ENCODE measurements at places on chromosomes 11 and 22.

DNA sequence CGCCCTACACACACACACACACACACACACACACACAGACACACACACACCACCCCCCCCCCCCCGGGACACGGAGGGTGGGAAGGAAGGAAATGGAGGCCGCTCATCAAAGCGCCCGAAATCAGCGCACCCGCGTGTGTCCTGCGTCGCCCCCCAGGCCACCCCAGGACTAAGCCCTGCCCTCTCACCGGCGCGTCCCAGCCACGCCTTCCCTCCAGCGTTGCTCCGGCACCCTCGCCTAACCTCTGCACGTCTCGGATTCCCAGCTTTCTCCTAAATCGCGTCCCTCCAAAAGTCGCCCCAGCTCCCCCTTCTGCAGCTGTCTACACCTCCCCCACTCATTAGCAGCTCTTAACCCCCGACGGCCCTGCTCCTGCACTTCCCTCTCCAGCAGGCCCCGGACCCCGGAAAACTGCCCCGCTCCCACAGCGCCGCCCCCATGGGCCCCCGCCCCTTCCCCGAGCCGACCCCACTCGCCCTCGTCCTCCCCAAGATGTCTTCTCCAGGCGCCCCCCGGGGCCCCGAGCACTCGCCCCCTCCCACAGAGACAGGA is 557 bp downstream of the PACSIN2 start:
- no peak for DNase-seq

DNA sequence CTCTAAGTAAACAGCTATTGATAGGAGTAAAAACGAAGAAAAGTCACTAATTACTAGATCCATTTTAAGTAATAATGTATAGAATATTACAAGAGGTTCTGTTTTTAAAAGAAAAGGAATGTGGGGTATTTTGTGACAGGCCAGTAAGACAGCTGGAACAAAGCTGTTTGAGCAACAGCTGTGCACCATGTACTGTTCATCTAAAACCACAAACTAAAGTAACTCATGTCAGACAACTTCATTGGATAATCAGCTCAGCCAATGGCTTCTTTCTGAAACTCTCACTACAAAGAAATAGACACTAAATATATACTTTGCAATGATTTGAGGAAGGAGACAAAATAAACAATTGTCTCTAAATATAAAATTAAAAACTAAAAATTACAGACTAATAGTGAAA is 16.1 kb downstream of the RRAS2 start:
- peak; percentile 47 for DNase-seq

- no peak for DNase-seq
Measured at GRCh38 chr11:116540645-116541304, 232.0 kb downstream of the BUD13 start.

DNA sequence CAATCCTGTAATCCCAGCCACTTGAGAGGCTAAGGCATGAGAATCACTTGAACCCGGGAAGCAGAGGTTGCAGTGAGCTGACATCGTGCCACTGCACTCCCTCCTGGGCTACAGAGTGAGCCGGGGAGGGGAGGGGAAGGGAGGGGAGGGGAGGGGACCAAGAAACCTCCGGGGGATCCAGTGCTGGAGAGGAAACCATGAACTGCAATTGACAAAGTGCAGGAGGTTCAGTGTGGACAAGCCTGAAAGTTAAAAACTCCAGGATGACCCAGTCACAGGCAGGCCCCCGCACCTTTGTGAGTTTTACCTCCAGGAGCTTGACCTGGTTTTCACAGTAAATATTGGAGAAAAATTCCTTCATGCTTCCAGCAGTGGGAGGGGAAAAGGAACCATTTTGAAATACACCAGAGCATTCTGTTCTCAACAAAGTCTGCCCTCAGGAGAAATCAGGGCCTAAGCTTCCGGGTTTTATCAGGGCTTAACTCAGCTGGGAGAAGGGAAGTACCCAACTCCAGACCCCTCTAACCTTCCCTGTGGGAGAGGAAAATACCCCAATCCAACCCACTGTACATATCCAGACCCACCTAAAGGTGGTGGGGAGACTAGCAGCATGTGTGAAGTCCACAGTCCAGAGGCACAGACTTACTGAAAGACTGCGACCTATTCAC is 15.5 kb upstream of the ZFTA start:
- no peak for DNase-seq

GRCh38 chr11:119778391-119779194 is 49.6 kb upstream of the NECTIN1 start:
- DNase-seq = no peak

- peak; percentile 74 for DNase-seq
Measured at GRCh38 chr11:25159341-25159740, 662.5 kb downstream of the LUZP2 start.

GRCh38 chr11:134266841-134267251 is 9.3 kb upstream of the GLB1L3 start:
- peak; percentile 84 for DNase-seq

DNA sequence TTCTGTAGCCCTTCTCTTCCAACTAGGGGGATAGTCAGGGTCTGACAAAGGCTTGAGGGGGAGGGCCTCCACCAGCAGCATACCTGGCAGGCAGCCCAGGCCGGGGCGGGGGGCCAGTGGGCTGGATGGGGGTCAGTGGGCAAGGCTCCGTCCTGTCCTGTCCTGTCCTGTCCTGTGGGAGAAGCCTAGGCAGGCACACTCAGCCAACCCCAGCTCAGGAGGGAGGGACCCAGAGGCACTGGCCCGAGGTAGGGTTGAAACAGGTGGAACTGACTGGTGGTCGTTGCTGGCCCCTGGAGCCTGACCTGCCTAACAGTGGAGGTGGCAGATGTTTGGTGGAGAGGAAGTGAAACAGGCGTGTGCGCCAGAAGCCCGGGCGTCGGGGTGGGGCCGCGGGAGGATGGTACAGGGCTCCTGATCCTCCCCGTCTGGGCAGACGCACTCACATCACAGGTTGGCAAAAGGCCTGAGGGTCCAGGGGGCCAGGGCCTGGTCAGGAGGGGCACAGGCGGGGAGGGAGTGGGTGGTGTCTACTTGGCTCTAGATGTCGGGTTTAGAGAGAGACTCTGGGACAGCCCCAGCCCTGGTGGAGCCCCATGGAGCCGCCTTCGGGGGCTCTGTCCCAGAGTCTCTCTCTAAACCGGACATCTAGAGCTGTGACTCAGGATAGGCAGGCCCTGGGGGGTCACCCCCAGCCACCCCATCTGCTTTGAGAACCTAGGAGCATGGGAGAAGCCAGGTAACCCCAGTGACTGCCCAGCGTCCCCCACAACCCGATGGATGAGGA is 32.5 kb upstream of the GRAMD4 start:
- DNase-seq = no peak

- no peak for DNase-seq
Measured at GRCh38 chr11:130485983-130486382, 37.5 kb downstream of the ADAMTS15 start.

DNA sequence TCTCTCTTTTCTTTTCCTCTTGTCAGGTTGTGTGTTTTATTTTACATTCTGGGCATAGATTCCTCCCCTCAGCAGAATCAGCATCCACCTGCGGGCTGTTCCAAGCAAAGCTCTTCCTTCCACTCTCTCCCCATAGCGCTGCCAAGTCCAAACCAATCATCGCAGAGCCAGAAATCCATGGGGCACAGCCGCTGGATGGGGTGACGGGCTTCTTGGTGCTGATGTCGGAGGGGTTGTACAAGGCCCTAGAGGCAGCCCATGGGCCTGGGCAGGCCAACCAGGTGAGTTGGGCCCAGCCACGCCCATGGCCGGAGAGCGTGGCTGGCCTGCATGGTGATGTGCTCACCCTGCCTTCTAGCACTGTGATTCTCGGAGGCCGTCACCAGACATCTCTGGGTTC is 22.1 kb downstream of the TAB1 start:
- DNase-seq = no peak

DNA sequence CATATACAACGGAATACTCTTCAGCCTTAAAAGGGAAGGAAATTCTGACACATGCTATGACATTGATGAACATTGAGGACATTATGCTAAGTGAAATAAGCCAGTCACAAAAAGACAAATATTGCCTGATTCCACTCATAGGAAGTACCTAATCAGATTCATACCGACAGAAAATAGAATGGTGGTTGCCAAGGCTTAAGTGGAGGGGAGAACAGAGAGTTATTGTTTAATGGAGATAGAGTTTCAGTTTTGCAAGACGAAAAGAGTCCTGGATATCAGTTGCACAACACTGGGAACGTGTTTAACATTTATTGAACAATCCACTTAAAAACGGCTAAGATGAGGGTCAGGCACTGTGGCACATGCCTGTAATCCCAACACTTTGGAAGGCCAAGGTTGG is 45.6 kb upstream of the HIPK3 start:
- DNase-seq = no peak

GRCh38 chr22:39205344-39206021 is 39.3 kb downstream of the PDGFB start:
- DNase-seq = peak; percentile 34

- no peak for DNase-seq
Measured at GRCh38 chr11:131885431-131885830, 515.0 kb downstream of the NTM start.

DNA sequence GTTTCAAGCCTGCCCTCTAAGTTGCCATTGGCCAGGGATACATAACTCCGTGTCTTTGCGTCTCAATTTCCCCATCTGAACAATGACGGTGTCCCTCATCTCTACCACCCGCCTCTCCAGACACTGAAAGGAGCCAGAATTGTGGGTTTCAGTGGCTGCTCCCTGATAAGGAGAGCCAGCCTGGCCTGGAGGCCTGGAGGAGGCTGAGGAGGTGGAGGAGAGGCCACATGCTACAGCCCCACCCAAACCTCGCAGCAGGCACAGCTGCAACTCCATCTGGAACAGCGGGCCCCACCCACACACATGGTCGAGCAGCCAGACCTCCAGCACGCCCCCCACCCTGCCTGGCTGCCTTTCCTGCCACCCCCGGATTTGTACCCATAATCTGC is 34.4 kb upstream of the CD82 start:
- no peak for DNase-seq

GRCh38 chr11:2728663-2729332 is 29.0 kb upstream of the KCNQ1OT1 start:
- no peak for DNase-seq

DNA sequence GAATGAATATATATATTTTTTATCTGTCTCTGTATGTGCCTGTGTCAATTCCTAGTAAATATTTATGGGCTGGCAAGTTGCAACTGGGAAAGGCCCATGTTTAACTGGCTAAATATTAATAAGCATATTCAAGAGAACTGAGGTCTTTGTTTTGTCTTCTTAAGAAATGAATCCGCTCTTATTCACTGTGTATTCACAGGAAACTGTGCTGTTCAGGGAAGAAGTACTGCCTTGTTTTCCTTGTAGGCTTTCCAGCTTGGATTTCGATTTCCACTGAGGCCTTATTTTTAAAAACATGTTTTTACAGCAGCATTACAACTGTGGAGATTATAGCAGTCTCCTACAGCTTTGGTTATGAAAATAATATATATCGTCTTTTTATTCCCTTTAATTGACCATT is 64.7 kb downstream of the LDLRAD3 start:
- DNase-seq = peak; percentile 38

GRCh38 chr22:50169774-50170341 is 673 bp upstream of the PANX2 start:
- DNase-seq = no peak

- DNase-seq = no peak
Measured at GRCh38 chr22:43447380-43447779, 35.6 kb downstream of the MPPED1 start.

GRCh38 chr11:26806219-26806618 is 84.4 kb upstream of the SLC5A12 start:
- peak; percentile 55 for DNase-seq

GRCh38 chr11:134622458-134622857 is 210.4 kb upstream of the B3GAT1 start:
- no peak for DNase-seq

DNA sequence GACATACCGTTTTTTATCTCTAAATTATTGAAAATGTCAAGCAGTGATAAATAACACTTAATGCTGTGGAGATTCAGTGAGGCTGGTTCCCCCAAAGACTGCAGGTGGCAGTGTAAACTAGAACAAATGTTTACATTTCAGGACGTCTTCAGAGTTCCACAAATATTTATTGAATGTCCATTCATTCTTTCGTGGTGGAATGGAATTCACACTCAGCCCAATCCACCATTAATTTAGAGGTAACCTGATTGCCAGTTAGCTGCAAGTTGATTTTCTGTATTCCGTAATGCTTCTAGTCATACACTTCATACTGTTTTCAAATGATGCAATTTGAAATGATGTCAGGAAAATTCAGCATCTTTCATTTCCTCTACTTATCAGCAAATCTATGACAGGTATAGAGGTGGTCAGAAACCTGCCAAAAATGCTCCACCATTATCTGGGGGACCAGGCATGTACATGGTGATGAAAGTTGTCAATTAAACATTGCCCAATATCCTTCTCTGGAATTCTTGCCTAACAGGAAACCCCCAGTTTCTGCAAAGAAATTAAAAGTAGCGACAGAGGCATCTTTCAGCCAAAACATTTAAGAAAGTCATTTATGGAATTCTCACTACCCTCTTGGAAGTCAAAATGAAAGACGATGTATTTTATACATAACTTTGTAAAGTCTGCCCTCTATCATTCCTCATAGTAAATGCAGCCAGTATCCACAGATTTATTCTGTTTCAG is 94.3 kb upstream of the BMAL1 start:
- DNase-seq = peak; percentile 79

DNA sequence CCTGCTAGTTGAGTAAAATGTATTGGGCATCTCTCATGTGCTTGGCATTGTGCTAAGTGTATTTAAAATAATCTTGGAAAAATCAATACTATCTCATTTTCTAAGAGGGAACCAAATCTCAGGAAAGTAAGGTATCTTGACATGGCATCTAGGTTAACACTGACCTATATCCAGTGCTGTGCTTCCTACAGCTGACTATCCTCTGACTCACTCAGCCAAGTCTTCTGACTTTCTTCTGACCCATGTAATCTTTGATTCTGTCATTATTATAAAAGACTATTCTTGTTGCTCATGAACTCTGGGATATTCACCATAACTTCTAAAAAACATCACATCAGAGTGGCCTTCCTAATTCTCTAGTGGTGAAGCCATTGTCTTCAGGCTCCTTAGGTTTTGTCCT is 304.1 kb upstream of the TENM4 start:
- no peak for DNase-seq

- DNase-seq = no peak
Measured at GRCh38 chr22:37231406-37232139, 12.5 kb downstream of the RAC2 start.

DNA sequence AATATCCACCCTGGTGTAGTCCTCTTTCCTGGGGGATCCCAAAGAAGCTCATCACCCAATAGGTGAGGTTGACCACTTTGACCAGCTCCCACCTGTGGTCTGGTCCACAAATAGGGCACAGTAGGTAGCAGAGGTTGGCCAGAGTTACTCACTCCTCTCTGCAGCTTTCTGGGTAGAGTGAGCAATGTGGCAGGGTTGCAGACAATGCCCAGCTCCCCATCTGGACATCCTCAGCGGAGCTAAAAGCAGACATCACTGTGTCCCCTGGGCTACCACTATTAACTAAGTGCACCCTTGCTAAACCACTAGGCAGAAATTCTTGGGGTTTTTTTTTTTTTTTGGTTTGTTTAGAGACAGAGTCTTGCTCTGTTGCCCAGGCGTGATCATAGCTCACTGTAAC is 48.4 kb upstream of the TP53I11 start:
- DNase-seq = no peak

- DNase-seq = no peak
Measured at GRCh38 chr11:28702871-28703270, 594.7 kb downstream of the METTL15 start.

Measured in astrocyte (in vitro differentiated cells and primary cell).